ENCODE measurements at places on chromosomes 5 and 9.
A peak's percentile ranks its signal among the peaks of the same experiment; 100 is the strongest.

GRCh38 chr9:137028263-137029057, 423 bp upstream of the ABCA2 start:
- peak; percentile 53 for DNase-seq

- no peak for DNase-seq
Observed at GRCh38 chr9:137452006-137452760, 7.0 kb downstream of the NSMF start.

GRCh38 chr5:139082813-139083498, 115.2 kb downstream of the SIL1 start:
- no peak for DNase-seq

GRCh38 chr5:132295505-132296411, 1.6 kb downstream of the SLC22A4 start:
- no peak for DNase-seq

DNA sequence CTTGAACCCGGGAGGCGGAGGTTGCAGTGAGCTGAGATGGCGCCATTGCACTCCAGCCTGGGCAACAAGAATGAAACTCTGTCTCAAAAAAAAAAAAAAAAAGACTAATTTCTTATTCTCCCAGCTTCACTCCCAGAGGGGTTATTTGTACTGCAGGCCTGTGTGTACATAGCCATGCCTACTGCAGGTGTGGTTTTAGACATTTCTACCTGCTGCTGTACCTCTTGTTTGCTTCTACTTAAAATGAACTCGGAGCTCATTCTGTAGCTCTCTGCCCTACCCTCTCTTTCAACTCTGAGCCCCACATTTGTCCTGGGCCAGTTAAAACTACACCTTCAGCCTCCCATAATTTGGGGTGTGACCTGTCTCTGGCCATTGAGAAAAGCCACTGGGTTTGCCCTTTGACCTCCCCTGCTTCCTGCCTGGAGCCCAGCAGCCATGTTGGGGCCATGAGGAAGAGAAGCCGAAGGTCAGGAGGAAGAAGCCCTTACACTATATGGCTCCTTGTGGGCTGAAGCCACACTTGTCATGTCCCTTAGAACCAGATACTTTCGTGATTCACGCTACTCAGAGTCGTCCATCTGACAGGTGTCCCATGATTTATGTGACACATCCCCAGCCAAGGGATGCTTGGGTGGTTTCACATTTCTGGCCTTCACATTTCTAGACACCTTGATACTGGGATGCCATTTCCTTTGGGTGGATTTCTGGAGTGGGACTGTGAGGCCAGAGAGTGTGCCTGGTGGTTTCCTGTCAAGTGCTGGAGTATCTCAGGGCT, 9.4 kb upstream of the CARD19 start:
- DNase-seq = no peak

DNA sequence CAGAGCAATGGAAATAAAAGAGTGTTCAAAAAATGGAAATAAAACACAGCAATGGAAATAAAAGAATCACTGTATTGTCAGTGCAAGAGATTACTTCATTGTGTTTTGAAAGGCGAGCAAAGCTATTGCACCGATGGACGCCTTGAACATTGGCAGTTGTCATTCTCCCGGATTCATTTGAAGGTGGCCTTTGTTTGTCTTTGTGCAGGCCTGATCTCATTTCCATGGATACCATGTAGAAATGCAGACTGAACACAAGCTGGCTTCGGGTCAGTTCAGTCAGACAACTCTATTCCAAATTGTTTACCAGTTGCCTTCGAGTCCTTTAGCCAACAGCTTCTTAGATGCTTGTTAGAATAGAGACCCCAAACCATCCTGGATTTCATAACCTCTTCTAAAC, 8.3 kb downstream of the ITGA2 start:
- no peak for DNase-seq

DNA sequence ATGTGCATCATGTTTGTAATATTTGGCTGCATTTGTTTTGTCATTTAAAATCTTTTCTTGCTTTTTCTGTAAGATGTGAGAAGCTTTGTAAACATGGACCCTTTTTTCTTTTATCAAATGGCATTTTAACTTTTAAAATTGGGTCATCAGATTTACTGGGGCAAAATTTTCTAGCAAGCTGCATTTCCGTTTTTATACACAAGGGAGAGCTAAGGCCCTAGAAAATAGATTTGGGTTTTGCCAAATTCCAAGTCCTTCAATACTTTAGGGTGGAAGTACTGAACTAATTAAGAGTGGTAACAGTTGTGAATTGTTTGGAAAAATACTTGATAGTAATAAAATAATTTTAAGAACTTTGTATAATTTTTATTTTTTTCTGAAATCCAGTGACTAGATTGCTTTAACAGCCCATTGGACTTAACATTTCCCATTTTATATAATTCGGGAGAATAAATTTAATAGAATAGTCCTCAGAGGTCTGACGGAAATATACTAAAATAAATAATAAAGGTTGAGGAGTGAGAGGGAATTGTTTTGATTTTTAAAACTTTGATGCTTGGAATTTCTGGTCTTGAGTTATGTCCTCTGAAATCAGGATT, 117.4 kb downstream of the SMARCA2 start:
- DNase-seq = no peak

DNA sequence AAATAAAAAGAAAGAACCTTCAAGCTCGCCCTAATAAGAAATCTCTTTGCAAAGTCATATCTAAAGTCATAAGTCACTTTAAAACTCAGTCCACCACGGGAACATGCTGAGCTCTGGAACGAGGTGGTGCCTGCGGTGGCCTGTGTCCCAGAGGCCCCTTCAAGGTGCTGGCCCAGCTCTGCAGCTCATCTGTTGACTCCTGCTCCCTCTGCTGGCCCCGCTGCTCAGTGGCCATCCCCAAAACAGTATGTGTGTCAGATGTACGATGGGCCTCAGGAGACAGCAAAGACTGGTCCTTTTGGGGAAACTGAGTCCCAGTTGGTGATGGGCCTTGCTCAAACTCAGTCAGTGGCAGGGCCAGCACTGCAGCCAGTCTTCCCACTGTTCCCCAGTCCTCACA, 22.8 kb upstream of the FOXB2 start:
- DNase-seq = no peak

GRCh38 chr9:134629586-134630392, 11.8 kb upstream of the COL5A1 start:
- DNase-seq = no peak

GRCh38 chr5:57586649-57587048, 104.0 kb upstream of the ACTBL2 start:
- no peak for DNase-seq

GRCh38 chr9:34570809-34571480, 18.6 kb downstream of the CNTFR start:
- no peak for DNase-seq

DNA sequence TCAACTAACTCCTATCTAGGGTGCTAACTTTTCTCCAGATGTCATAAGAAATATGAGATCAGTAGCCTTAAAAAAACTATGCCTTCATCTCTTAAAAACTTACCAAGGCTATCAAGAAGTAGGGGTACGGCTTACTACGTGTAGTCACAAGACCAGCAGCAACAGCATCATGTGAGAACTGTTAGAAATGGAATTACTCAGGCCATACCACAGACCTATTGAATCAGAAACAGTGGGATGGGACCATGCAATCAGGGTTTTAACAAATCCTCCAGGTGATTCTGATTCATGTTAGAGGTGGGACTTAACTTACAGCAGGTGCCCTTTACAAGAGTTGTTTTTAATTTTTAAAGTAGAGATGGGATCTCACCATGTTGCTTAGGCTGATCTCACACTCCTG, 4.6 kb downstream of the IFNE start:
- no peak for DNase-seq

DNA sequence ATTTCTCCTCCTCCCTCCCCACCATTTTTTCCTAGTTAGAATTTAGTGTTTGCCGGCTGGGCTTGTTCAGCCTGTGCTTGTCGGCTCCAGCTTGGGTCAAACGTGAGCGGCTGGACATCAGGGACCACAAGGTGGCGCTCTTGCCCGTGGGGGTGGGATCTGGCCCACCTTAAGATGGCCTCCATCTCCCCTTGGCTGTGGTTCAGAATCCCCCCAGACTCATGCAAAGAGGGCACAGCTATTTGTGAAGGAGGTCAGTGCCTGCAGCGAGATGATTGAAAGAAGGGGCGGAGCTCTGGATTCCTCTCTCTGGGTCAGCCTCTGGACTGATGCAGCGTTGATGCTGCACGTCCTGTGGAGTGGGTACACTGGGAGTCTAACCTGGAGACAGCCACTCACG, 283.3 kb upstream of the TUT7 start:
- DNase-seq = no peak

DNA sequence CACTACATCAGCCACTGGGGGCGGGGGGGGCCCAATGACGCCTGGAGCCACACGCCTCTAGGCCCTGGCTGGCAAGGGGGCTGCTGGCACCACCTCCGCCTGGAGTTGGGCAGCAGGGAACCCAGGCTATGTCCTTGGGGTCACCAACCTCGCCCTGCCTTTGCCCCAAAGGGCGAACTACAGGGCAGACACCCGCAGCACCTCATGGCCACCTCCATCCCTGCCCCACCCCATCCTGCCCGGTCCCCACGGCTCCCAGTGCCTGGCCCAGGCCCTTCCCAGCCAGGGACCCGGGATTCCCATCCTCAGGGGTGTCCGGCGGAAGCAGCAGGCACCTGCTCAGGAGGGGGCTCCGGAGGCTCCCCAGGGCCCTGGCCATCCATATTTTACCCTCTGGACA, 37.0 kb downstream of the NACC2 start:
- no peak for DNase-seq

DNA sequence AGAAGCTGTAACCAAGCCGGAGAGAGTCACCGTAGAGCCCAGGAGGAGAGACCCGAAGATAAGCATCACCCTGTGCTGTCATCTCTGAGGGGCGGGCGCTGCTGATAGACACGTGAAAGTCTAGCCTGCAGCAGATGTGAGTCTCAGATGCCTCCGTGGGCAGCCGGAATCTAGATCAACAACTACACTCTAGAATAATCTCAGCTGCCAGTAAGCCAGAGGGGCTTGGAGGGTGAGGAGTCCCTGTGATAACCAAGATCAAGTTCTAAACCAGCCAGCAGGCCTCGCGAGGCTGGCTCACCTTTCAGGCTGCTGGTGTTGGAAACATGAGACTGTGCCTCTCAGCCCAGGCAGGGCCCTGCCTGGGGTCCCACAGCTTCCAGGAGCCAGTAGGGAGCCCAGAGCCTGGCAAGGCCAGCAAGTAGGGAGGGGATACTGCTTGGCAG, 54.1 kb downstream of the DAPK1 start:
- no peak for DNase-seq

DNA sequence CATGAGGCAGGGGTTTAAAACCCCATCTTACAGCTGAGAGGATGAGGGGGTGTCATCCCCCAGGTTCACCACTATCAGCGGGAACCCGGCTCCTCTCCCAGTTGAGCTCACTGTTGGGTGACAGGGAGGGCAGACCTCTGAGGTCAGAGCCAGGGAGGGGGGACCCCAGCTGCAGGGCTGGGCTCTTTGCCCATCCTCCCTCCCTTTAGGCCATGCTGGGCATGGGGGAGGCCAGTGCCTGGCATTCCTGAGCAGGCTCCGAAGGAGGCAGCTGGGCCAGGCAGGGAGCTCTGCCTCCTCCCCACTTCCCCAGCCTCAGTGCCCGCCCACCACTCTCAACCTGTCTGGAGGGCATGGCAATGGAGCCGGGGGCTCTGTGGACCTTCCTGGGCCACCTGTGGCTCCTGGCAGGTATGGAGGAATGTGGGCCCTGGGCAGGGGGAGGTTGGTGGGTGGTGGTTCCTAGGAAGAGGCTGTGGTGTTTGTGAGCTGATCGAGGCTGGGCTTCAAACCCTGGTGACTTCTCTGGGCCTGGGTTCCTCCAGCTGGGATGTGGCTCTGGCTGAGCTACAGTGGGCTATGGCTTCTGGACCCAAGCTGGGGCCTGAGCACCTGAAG, 12.6 kb downstream of the CRB2 start:
- DNase-seq = no peak

DNA sequence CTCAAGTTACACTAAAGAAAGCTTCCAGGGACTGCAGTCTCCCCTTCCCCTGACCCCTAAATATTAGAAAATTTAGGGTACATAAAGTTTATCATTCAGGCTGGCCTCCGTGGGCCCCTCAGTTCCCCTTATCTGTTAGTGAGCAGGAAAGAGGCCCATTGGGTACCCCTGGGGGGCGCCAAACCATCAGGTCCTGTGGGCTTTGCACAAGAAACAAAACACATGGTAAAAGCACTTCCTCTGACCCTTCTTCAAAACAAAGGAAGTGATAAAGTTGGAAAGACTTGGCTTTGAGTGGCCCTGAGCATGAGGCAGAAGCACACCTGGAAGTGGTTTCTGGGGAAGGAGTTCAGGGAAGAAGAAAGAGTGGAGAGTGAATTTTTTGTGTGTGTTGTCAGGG, 213.0 kb downstream of the SMARCA2 start:
- DNase-seq = peak; percentile 4

GRCh38 chr5:7983433-7983832, 114.5 kb downstream of the MTRR start:
- DNase-seq = no peak

DNA sequence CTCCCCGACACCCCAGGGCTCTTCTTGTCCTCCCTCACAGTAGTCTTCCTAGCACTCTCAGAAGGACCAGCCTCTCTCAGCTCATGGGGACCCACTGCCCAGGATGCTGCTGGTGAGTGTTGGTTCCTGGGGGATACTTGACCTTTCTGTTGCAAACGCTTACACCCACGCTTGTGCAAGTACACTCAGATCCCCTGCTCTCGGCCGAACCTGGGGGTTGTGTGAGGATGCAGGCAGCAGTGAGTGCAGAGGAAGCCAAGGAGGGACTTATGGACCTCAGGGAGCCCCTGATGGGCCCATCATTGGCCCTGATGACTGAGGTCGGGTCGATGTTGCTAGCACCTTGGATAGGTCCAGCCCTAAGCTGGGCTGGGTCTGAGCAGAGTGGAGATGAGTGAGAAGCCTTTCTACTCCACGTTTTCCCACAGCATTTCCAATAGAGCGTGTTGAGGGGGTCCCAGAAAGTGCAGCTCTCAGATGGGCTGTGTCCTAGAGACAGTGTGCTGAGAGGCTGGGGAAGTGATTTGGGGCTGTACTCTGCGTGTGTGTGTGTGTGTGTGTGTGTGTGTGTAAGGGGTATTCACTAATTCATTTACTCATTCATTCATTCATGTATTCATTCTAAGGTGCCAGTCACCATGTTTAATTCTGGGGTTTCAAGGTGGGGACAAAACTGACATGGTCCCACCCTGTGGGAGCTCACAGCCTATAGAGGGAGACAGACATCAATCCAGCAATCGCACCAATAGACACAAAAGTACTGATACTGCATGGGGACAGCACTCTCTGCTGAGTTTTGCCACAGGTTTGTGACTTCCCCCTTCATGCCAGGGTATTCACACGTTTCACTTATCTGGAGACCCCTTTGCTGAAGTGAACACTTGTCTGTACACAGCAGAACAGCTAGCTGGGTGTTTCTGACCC, 25.2 kb upstream of the PITX1 start:
- DNase-seq = no peak

DNA sequence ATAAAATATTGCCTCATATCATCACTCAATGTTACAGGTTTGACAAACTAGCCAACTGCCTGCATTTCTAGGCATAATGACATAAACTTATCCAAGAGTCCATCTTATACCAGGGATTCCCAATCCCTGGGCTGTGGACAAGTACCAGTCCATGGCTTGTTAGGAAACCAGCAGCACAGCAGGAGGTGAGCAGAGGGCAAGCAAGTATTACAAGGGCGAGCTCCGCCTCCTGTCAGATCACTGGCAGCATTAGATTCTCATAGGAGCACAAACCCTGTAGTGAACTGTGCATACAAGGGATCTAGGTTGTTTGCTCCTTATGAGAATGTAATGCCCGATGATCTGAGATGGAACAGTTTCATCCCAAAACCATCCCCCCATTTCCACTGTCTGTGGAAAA, 144.9 kb downstream of the PRKACG start:
- DNase-seq = no peak

Measured in stimulated activated CD4-positive, alpha-beta T cell treated with anti-CD3 and anti-CD28 coated beads, Interleukin-12 subunit alpha, Interleukin-12 subunit beta, amount 100 ng/mL, for 24 hours (primary cell).